Peyer's patch (tissue), 4 donors: ENCODE measurements at places on chromosomes 12 and 14. TPM values are rescaled to one million over a fixed set of nuclear protein-coding genes. Genes with fewer than 3 reads are reported as not detected.
A peak's percentile ranks its signal among the peaks of the same experiment; 100 is the strongest.

- DNase-seq, result peak; percentile 1
- H3K27me3 ChIP-seq, result no peaks in the 10 kb centered on the region
- no peak overlapping the region for H3K27ac ChIP-seq
Observed at GRCh38 chr14:101118233-101118632, 214.7 kb upstream of the RTL1 start.

- no peak for DNase-seq
- no peaks in the 10 kb centered on the region for H3K36me3 ChIP-seq
- H3K4me1 ChIP-seq, result peaks cover 66% of the 10 kb centered on the region
- peak overlapping the region; percentile 96 for H3K27ac ChIP-seq
- H3K27me3 ChIP-seq, result no peaks in the 10 kb centered on the region
Observed at GRCh38 chr14:73754911-73755360, 40.8 kb upstream of the PNMA1 start.

DNA sequence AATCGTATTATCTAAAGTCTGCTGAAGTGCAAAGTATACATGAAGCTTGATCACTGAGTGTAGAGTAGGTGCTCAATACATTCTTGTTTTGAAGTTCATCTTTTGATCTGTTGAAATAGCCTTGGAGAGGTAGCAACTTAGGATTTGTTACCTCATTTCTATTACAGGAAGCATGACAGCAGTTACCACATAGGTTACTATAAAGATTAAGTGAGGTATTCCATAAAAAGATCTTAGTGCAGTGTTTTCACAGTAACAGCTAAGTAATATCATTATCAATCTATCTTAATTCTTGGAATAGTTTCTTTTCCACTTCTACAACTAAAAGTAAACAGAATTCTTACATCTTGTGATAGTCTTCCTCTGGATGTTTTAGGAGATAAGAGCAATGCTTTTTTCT lies 50.9 kb downstream of the BTBD7 start:
- no peaks in the 10 kb centered on the region for H3K36me3 ChIP-seq
- no peaks in the 10 kb centered on the region for H3K27me3 ChIP-seq
- H3K4me1 ChIP-seq, result no peaks in the 10 kb centered on the region
- no peak overlapping the region for H3K4me3 ChIP-seq
- no peak for DNase-seq
- H3K27ac ChIP-seq, result no peak overlapping the region

DNA sequence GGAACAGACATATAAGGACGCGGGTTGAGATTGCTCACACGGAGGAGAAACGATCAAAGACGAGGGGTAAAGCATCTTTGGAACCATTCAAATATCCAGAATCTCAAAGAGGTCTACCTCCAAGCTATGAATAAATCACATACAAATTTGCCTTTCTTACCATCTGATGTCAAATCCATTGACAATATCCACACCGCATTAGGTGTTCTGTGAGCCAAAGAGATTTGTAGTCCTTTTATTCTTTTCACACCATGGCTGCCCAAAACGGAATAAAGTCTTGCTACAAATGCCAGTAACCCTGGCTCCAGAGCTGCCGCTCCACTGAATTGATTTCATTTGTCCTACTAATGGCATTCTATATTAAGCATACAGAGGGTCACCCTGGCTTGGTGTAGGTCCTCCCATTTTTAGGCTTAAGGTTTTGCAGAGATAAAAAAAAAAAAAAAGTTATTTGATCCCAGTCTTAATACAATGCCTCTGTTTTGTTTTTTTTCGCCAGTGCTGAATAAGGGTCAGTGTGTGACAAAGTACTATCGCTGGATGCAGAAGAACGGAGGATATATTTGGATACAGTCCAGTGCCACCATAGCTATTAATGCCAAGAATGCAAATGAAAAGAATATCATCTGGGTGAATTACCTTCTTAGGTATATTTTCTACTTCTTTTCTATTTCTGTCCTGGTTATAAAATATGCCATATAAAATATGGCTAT lies 157.3 kb downstream of the EGLN3 start:
- H3K36me3 ChIP-seq, result no peaks in the 10 kb centered on the region
- no peaks in the 10 kb centered on the region for H3K27me3 ChIP-seq
- no peak for DNase-seq
- H3K4me1 ChIP-seq, result no peaks in the 10 kb centered on the region

DNA sequence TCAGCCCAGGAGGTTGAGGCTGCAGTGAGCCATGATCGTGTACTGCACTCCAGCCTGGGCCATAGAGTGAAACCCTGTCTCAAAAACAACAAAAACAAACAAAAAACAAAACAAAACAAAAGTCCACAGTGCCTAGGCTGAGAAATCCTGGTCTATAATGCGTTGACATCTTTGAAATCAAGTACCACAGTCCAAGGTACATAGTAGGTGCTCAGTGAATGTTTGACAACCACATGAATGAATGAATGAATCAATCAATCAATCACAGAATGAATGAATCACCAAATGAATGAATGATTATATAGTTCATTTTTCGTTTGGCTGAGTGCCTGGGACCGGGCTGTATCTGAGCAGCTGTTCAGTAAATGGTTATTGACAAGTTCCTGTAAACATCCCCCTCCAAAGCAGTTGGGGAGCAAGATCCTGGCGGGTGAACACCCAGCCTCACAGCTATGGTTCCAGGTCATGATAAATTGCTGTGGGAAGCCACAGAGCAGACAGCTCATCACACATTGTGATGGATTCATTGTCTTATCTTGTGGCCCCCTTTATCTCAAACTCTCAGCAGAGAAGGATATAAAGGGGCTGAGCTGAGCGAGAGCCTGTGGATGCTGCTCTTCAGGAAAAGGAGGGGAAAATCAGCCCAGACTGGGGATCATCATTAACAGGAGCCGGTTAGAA lies 30.4 kb upstream of the IFT81 start:
- DNase-seq, result no peak
- H3K4me1 ChIP-seq, result no peaks in the 10 kb centered on the region
- H3K27me3 ChIP-seq, result no peaks in the 10 kb centered on the region

- no peaks in the 10 kb centered on the region for H3K36me3 ChIP-seq
- no peak overlapping the region for H3K4me3 ChIP-seq
- DNase-seq, result no peak
Observed at GRCh38 chr14:33768458-33768830, 182.4 kb downstream of the EGLN3 start.

GRCh38 chr12:46386360-46386867 lies 13.8 kb upstream of the SLC38A2 start:
- DNase-seq, result no peak
- H3K36me3 ChIP-seq, result no peaks in the 10 kb centered on the region
- no peak overlapping the region for H3K4me3 ChIP-seq
- H3K27ac ChIP-seq, result peak overlapping the region; percentile 72

GRCh38 chr14:30283822-30284446 lies 275.0 kb upstream of the G2E3 start:
- DNase-seq, result no peak
- H3K27ac ChIP-seq, result no peak overlapping the region
- H3K4me3 ChIP-seq, result no peak overlapping the region
- no peaks in the 10 kb centered on the region for H3K36me3 ChIP-seq
- H3K27me3 ChIP-seq, result no peaks in the 10 kb centered on the region

TUNAR gene
- not detected for total RNA-seq
